ENCODE measurements at places on chromosomes 1 and 21. TPM values are rescaled to one million over a fixed set of nuclear protein-coding genes. Genes with fewer than 3 reads are reported as not detected.

MIXL1 gene
- not detected for total RNA-seq

CATSPERE gene
- 2.7 TPM for total RNA-seq

AADACL3 gene
- not detected for total RNA-seq

CELA2B gene
- total RNA-seq: not detected

COL18A1 gene
- total RNA-seq: 22.2 TPM

GJC2 gene
- total RNA-seq: 2.6 TPM

ARHGAP29 gene
- not detected for total RNA-seq

ASPM gene
- 0.21 TPM for total RNA-seq

PROX1 gene
- not detected for total RNA-seq

UBXN10 gene
- not detected for total RNA-seq

RXRG gene
- total RNA-seq: not detected

CNTN2 gene
- not detected for total RNA-seq

FLAD1 gene
- total RNA-seq: 46.6 TPM

PODN gene
- total RNA-seq: not detected

CNKSR1 gene
- 3.6 TPM for total RNA-seq

TNNI3K gene
- total RNA-seq: not detected

AMIGO1 gene
- 32.8 TPM for total RNA-seq

MPZL1 gene
- total RNA-seq: 8.3 TPM

LDLRAD1 gene
- not detected for total RNA-seq

S100A5 gene
- total RNA-seq: 1.4 TPM

INSRR gene
- total RNA-seq: not detected

KRTAP19-1 gene
- total RNA-seq: not detected

CELF3 gene
- total RNA-seq: not detected

RNU1-2 gene
- total RNA-seq: 3,449 TPM

BCL2L15 gene
- 3.3 TPM for total RNA-seq

COA6 gene
- 16.1 TPM for total RNA-seq

IRF6 gene
- 2.6 TPM for total RNA-seq

SPRR5 gene
- total RNA-seq: not detected

NEGR1 gene
- not detected for total RNA-seq

CRNN gene
- not detected for total RNA-seq

HSF2BP gene
- total RNA-seq: 0.68 TPM

LCA5L gene
- 0.23 TPM for total RNA-seq

CLEC20A gene
- total RNA-seq: not detected
